ENCODE measurements at places on chromosomes 12 and 14.

GRCh38 chr14:100692859-100693558, 33.7 kb upstream of the DLK1 start:
- no peak for DNase-seq

GRCh38 chr14:101590062-101590461, 28.8 kb downstream of the DIO3 start:
- no peak for DNase-seq

- DNase-seq: no peak
Observed at GRCh38 chr14:97633131-97633738, 836.1 kb downstream of the VRK1 start.

DNA sequence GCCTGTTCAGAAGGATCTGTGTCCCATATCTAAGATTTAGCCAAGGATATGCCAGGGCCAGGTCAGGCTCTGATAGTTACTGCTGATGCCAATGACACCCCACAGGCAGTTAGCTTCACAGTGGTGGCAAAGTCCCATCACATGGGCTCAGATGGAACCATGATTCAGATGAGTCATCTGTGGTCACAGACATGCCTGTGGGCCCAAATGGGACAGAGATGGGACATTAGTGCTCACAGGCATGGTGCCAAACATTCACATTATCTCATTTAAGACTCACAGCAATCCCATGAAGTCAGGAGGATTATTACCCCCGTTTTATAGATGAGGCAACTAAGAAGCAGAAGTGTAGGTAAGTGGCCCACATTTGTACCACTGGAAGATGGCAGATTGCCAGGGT, 207.8 kb downstream of the DPF3 start:
- DNase-seq: no peak

- DNase-seq: no peak
Observed at GRCh38 chr14:85527445-85528035, 2.4 kb upstream of the FLRT2 start.

GRCh38 chr12:88472248-88472647, 108.0 kb downstream of the KITLG start:
- no peak for DNase-seq

DNA sequence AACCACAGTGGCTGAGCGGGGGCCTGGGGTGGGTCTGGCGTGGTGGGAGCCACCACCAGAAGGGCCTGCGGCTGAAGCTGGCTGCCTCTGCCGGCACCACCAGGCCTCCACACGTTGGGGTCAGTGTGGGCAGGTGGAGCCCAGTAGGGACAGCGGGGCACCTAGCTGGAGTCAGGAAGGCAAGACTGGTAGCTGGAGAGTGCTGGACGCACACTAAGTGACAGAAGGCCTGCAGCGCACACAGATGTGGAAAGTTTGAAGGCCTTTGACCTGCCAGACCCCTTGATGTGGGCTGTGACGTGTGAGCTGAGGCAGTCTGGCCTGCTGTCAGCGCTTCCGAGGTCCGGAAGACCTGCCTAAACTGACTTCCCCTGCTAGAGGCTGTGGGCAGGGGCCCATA, 26.3 kb downstream of the RIN3 start:
- peak; percentile 52 for DNase-seq

DNA sequence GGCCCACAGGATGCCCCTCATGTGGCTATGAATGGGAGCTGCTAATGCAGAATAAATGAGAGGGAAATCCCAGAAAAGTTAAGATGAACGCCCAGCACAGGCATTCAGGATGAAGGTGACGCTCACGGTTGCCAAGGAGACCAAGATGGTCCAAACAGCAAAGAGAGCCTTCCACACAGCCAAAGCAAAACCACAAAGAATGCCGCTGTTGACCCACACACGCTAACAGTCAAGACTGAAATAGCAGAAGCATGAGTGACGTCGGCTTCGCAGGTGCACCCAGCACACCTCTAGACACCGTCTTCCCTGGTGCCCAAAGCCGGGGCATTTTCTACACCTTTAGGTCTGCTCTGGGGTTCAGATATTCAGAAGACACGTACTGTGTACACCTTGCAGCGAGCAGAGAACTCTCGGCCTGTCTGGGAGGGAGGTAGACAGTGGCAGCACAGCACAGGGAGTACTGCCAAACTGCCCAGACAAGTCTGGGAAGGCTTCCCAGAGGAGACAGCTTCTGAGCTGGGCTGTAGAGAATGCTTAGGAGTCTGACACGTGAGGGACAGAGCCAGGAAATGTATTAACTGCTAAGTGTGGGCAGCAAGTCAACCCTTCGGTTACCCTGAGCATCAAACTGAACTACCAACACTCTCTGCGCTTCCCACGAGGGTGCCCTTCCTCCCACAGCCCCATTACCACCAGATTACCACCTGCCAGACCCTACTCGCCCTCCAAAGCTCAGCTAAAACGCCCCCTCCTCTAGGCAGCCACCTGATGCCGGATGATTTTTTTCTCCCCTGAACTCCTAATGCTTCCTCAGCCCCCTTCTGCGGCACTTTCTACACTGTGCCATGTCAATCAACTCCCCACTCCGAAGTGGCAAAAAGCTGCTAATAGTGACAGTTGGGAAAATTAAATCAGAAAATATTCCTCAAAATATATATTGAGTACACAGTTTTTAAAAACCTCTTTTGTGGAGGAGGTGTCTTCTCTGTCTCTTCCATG, 50.1 kb downstream of the CCDC88C start:
- DNase-seq: peak; percentile 67

- DNase-seq: no peak
Observed at GRCh38 chr14:74848768-74849167, 27.2 kb downstream of the PROX2 start.

GRCh38 chr14:103509864-103510723, 12.5 kb downstream of the CKB start:
- DNase-seq: no peak

- no peak for DNase-seq
Observed at GRCh38 chr14:94884616-94885230, 114.8 kb upstream of the GSC start.

GRCh38 chr14:75640876-75641275, 19.8 kb downstream of the ERG28 start:
- no peak for DNase-seq

- no peak for DNase-seq
Observed at GRCh38 chr12:52659395-52659794, 7.4 kb upstream of the KRT2 start.

DNA sequence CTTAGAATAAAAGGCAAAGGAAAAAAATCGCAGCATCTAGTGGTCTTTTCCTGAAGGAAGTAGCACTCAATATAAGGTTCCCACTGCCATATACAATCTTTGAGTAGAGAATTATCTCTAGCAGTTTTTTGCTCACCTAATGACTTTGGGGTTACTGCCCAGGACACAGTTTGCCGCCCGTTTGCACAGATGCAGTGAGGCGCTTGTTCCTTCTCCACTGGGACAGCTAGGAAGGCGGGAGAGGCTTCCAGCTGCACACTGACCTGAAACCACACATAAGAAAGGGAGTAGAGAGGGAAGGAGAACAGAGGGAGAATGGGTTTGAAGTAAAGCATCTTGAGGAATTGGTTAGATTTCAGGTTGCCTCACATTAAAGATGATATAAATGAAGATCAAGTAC, 25.5 kb downstream of the A2M start:
- DNase-seq: no peak

DNA sequence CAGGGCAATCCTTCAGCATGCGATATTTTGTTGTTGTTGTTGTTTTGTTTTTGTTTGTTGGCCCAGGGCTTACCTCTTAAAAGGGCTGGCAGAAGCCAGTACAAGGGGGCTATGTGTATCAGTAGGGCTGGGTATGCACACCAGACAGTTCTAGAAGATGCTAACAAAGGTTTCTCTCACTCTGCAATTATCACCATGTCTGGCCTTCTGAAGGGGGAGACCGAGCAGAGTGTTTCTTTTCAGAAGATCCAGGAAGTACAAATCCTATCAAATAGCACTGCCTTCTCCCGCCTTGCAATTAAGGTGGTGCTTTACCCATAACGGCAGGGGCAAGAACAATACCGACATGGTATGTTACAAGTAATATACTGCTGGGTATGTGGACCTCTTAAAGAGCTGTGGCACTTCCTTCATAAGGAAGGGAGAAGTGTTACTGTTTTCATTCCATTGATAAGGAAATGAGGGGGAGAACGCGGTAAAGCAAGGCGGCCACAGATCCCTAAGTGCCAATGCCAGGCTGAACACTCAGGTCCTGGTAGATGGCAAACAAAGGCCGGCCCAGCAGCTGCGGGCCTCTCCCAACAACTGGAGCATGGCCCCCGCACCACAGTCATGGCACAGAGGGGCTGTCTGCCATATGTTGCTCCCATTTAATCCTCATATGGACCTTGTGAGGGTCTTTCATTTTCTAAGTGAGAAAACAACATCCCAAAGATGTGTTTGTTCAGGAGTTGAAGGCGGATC, 19.2 kb upstream of the CACNA2D4 start:
- no peak for DNase-seq

GRCh38 chr12:75953312-75953906, 78.2 kb downstream of the PHLDA1 start:
- DNase-seq: no peak

DNA sequence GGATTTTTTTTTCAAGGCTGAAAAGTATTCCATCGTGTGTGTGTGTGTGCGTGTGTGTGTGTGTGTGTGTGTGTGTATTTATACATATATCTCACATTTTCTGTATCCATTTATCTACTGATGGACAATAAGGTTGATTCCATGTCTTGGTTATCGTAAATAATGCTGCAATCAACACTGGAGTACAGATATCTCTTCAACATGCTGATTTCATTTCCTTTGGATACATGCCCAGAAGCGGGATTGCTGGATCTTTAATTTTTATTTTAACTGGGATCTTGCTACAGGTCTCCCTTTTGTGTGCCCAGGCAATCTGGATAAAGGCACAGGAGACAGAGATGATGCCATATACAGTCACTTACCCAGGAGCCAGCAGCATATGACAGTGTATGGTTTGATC, 338.1 kb downstream of the SOX5 start:
- no peak for DNase-seq

- no peak for DNase-seq
Observed at GRCh38 chr12:51872689-51872981, 15.3 kb upstream of the ANKRD33 start.

GRCh38 chr12:58452546-58452945, 467.8 kb downstream of the LRIG3 start:
- DNase-seq: no peak

DNA sequence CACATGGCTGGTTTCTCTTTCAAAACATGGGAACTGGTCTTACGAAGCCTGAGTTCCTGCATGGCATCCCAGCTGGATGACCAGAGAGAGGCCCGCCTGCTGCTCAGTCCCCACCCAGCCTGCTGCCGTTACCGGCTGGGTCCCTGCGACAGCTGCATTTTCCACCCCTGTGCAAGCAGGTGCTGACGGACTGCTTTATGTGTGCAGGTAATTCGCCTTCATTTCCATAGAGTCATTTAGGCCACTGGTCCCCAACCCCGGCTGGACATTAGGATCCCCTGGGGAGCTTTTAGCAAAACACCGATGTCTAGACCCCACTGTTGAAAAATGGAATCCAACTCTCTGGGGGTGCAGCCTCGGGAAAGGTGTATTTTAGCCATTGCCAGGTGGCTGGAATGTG, 51.9 kb downstream of the RBM19 start:
- no peak for DNase-seq

DNA sequence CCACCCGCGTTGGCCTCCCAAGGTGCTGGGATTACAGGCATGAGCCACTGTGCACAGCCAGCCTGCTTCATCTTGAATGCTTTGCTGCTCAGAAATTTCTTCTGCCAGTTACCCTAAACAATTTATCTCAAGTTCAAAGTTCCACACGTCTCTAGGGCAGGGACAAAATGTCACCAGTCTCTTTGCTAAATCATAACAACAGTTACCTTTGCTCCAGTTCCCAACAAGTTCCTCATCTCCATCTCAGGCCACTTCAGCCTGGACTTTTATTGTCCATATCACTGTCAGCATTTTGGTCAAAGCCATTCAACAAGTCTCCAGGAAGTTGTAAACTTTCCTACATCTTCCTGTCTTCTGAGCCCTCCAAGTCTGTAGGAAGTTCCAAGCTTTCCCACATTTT, 159.5 kb upstream of the DYRK2 start:
- no peak for DNase-seq

DNA sequence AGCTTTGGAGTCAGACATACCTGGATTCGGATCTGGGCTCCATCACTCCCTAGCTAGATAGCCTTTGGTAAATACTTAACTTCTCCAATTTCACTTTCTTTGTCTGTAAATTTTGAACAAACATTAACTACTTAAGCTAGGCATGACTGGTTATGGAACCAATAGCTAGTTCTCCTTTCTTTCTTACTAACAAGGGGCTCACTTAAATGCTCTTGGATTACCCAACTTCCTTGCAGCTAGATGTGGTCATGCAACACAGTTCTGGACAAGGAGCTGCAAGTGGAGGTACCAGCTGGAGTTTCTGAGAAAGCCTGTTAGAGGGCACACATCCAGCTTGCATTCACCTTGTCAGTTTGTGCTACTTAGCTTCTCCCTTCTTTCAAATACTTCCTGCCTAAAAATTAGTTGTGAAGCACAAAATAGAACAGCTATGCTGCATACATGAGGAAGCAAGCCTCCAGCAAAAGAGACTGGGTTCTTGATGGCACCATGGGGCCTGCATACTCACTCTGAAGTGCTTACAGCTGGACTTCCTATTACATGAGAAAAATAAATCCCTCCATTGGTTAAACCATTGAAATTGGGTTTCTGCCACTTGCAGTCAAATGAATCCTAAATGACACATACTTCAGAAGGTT, 210.1 kb upstream of the EEA1 start:
- no peak for DNase-seq

DNA sequence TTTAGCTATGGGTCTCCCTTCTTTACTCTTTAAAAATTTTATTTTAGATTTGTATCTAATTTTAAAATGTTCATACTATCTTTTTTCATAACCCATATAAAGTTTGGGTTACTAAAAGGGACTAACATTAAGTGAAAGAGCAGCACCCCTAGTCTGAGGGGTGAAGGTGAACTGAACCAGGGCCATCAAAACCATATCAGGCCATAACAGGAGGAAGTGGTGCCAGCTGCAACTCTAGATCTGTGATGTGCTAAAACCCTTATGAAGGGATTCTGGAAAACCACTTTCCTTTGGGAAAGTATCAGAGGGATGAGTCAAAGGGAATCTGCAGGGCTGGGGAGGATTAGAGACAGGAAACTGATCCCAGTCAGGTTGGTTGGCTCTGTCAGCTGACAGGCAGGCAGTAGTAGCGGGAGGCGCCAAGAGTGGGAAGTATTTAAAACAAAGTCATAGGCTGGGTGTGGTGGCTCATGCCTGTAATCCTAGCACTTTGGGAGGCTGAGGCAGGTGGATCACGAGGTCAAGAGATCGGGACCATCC, 162.5 kb downstream of the PPM1H start:
- DNase-seq: no peak

DNA sequence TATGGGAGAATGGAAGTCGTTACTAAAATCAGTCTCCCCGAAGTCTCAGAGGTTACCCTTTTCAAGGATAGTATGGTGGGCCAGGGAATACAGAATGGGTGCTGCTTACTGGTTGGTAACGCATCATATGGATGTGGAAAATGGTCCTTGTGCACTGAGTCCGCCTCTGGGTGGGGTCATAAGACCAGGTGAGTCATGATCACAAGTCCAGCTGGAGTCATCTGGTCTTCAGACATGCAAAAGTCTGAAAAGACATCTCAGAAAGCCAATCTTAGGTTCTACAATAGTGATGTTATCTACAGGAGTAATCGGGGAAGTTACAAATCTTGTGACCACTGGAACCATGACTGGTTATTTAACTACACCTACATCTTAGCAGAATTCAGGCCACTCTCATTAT, 71.9 kb upstream of the TCL1B start:
- DNase-seq: no peak
